ENCODE measurements at places on chromosomes 13 and 19.
A peak's percentile ranks its signal among the peaks of the same experiment; 100 is the strongest.

- no peak for DNase-seq
Observed at GRCh38 chr13:106480351-106480910, 55.0 kb downstream of the EFNB2 start.

- DNase-seq: peak; percentile 76
Observed at GRCh38 chr19:15463861-15464371, 428 bp downstream of the RASAL3 start.

DNA sequence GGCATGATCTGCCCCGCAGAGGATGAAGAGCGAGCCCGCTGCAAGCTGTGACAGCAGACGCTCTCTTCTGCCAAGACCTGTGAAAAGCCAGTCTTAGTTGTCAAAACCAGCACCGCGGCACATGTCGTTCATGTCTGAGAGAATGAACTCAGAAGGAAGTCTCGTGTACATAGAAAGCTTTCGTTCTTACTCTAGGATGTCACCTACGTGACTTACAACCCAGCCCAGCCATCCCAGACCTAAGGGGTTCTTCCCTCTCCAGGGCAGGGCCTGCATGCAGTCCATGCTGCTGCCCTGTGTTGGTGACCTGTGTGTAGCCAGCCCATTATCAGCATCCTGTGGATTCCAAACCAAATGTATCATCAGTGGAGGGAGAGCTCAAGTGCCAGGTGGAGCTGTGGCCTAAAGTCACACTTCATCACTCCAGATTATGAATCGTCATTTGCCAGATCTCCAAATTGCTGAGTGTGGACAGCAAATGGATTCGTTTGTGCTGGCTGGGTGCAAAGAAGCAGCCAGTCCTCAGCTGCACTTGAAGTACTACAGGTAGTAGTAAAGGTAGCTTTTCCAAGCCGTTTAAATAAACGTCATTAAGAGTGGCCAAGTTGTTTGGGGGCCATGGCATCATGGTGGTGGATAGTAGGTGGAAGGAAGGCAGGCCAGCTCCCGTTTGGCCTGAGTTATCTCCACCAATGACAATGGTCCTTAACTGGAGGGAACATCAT is 73.9 kb upstream of the GPR183 start:
- DNase-seq: peak; percentile 79

DNA sequence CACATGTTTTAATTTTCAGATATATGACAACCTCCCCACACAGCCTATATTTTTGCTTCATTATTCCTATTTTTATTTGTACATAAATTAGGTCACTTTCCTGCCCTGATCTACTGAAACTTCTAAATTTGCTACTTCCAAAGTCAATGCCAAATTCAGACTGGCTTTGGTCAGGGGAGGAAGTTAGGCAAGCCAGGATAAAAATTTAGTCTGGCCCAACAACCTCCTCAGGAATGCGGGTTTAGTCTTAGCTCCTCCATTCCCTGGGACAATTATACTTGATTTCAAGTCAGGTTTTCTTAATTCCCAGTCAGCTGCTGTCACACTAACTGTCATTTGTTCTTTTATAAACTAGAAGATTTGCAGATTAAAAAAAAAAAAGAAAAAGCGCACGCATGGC is 84.3 kb downstream of the TM9SF2 start:
- no peak for DNase-seq

DNA sequence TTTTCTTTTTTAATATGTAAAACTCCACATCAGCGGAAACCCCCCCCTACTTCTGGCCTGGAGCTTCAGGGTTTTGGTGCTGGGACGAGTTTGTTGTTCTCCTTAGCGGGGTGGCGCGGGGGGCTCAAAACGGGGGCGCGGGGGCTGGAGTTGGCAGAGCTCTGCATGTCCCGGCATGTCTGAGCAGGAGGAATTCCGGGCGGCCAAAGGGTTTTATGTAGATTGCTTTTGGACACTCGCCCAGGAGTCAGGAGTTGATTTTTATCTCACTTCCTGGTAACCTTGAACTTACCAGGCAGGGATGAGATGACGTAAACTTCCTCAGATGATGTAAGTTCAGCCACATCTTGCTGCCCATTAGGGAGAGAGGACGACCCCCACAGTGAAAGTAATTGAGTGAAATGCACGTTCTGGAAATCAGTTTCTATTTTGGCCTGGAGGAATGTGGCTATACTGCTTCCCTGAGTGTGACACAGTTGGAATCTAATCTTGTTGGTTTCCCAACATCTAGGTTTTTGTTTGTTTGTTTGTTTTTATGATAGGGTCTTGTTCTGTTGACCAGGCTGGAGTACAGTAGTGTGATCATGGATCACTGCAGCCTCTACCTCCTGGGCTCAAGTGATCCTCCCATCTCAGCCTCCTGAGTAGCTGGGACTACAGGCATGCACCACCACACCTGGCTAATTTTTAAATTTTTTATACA is 21.0 kb upstream of the GDF15 start:
- DNase-seq: no peak

DNA sequence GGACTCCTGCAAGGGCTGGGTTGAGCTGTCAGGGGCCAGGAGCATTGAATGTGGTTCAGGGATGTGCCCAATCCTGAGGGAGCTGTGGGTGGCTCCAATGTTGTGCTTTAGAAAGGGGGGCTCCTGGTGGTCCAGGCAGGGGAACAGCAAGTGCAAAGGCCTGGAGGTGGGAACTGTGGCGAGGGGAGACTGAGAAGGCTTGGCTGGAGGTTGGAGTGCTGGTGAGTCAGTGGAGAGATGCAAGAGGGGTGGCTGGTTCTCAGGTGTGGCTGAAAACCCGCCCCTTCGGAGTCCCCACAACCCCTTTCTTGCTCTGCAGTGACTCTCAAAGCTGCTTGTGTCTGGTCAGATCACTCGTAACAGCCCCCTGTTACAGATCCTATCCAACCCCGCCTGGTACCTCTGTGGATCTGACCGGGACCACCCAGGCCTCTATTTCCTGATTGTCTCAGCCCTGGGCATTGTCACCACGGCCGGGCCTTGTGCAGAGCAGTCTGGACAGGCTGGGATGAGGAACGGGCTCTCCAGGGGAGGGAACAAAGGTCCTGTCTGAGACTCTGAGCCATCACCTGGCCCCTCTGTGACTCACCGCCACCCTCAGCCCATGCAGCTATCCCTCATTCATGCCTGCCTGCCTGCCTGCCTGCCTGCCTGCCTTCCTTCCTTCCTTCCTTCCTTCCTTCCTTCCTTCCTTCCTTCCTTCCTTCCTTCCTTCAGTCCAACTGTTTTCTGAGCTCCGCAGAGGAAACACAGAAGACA is 1.4 kb upstream of the KCNN1 start:
- no peak for DNase-seq

DNA sequence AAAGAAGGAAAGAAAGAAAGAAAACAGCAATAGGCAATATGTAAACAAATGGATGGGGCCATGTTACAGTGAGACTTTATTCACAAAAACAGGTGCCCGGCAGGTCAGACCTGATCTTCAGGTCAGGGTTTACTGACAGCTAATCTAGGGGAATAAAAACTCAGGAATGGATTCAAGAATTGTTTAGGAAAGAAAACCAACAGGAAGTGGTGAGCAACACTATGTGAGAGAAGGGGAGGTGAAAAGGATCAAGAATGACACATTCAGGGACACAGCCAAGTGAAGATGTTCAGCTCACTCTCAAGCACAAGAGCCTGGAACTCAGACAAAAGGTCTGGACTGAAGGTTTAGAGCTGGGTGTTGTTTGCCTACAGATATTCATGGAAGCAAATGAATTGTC is 244.5 kb downstream of the EFNB2 start:
- no peak for DNase-seq

GRCh38 chr13:95745289-95745688 is 68.3 kb downstream of the DNAJC3 start:
- no peak for DNase-seq

GRCh38 chr19:2478278-2478755 is 2.4 kb downstream of the GADD45B start:
- peak; percentile 52 for DNase-seq

- peak; percentile 2 for DNase-seq
Observed at GRCh38 chr13:114105521-114106225, 26.8 kb downstream of the RASA3 start.

GRCh38 chr13:24103782-24104372 is 56.6 kb upstream of the SPATA13 start:
- DNase-seq: no peak

GRCh38 chr19:55646889-55647731 is 902 bp upstream of the CCDC106 start:
- no peak for DNase-seq

DNA sequence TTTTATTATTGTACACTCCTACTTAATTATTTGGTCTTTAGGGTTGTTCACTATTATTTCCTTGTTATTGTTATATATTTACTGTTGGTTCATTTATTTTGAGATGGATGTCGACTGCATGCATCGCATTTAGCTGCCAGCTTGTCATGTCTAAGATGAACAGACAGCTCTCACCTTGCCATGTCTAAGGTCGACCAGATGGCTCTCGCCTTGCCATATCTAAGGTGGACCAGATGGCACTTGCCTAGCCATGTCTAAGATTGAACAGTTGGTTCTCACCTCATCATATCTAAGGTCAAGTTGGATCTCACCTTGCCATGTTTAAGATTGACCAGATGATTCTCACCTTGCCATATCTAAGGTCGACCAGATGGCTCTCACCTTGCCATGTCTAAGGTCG is 1440.9 kb downstream of the UQCRFS1 start:
- no peak for DNase-seq

GRCh38 chr13:40583738-40584137 is 82.7 kb downstream of the FOXO1 start:
- no peak for DNase-seq

DNA sequence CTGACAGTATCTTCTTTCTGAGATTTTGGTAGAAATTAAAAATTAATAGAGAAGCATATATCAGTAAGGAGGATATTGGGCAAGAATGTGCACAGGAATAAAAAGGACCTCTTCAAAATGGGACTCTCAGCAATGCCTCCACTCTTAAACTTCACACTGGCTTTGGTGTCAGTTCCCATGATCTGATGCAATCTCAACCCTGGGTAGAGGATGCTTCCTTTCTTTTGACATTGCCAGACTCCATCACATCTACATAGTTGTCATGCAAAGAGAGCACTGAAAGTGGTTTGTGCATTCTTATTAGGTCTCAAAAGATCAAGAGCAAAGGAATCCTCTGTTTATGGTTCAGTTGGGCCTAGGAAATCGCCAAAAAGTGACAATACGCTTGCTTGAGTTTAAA is 26.3 kb downstream of the STARD13 start:
- no peak for DNase-seq

GRCh38 chr13:50153876-50154275 is 138.6 kb downstream of the KCNRG start:
- no peak for DNase-seq

DNA sequence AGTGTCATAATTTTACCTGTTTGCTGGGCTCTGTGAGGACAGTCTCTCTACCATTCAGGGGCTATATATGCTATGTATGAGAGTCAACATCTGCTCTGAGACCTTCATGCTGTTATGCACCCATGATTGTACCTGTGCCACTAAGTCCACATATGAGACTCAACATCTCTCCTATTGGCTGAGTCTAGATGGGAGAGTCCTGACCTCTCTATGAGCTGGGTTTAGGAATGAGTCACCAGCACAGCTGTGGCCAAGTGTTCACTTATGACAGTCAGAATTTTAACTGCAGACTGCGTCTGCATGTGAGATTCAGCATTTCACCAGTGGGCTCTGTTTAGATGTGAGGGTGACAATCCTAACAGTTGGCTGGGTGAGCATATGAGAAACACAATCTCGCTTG is 49.5 kb downstream of the ZNF729 start:
- no peak for DNase-seq

- DNase-seq: no peak
Observed at GRCh38 chr13:113472355-113473025, 18.0 kb downstream of the DCUN1D2 start.

DNA sequence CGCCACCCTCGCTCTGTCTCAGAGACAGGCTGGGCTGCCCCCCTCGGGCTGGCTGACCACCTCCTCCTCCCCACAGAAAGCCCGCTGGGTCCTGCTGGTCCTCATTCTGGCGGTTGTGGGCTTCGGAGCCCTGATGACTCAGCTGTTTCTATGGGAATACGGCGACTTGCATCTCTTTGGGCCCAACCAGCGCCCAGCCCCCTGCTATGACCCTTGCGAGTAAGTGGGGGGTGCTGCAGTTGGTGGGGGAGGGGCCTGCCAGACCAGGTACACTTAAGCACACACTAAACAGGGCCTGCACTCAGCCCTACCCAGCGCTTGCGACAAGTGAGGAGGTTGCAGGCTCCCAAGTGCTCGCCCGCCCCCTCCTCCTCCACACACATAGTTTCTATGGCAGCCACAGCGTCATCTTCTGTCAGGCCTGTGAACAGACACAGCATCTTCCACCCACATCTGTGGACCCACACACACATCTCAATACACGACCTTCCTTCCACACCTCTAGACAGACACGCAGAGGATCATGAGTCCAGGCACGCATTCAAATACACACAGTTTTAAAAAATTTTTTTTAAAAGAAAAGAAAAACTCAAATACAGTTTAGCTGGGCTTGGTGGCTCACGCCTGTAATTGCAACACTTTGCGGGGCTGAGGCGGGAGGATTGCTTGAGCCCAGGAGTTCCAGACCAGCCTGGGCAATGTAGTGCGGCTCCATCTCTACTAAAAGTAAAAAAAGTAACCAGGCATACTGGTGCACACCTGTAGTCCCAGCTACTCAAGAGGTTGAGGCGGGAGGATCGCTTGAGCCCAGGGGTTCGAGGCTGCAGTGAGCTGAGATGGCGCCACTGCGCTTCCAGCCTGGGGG is 18.4 kb downstream of the PLD3 start:
- no peak for DNase-seq

GRCh38 chr13:93398167-93399035 is 171.8 kb downstream of the GPC6 start:
- DNase-seq: no peak

DNA sequence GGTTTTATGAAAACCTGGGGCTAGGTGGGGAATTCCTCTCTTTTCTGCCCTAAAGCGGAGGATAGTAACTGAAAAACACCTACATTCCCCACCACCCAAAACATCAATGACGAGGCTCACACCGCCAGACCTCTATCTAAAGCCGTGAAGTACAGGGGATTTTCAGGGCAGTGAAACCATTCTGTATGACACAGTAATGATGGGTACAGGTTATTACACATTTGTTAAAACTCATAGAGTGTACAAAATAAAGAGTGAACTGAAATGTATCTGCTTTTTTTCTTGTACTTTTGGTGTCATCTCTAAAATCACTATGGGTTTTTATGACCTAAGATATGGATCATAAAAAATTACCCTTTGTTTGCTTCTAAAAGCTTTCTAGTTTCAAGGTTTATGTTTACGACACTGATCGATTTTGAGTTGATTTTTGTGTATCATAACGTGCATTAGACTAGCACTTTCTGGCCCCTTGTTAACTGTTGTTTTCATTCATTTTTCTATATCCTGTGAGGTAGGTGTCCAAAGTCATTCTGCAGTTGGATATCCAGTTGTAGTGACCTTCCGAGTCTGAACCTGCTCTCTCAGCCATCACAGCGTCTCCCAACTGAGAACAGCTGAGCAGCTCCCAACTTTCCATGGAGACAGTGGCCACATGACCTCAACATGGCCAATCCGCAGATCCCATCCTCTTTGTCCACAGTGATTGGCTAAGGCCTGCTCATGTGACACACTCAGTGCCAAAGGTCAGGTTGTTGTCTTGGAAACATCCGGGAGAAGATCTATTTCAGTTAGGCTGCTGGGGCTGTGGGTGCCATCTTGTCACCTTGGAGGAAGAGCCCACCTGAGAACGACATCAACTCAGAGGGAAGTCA is 10.3 kb downstream of the MBD3L2B start:
- peak; percentile 55 for DNase-seq

Measured in activated CD4-positive, alpha-beta T cell treated with anti-CD3 and anti-CD28 coated beads, Interleukin-2, amount 50 U/mL, for 48 hours (primary cell).